ENCODE measurements at places on chromosomes 2 and 18.

GRCh38 chr2:8488001-8488738 lies 193.7 kb upstream of the ID2 start:
- DNase-seq, result no peak

DNA sequence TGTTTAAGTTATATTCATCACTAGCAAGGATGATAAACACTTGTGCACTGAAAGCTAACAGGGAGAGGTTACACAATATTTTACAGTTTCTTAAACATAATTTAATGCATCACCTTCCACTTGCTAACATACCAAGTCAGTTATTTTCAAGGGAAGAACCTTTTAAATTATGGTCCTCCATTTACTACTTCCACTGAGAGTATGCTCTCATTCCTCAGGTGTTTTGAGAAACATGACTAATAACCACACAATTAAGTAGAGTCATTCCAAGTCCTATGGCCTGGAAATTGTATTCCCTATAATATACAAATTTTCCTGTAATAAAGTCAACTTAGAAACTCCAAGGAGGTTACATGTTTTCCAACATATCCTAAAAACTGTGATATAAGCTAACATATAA lies 152.3 kb upstream of the STON1 start:
- DNase-seq, result no peak

DNA sequence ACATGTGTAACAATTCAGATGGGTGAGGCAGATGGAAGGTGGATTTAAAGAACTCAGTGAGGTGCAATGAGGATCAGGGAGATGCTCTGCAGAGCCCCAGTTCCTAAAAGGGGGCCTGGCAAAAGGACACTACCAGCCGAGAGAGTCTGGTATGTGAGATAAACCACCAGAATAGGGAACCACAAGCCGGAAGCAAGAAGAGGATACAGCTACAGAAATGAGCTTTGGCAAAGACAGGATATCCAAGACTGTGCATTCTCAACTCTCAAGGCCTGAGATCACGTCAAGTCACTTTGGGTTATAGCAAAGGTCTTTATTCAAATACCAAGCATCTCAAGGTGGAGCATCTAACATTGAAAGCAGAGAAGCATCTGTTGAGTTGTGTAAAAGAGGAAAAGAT lies 293.5 kb downstream of the ARHGAP15 start:
- DNase-seq, result no peak

DNA sequence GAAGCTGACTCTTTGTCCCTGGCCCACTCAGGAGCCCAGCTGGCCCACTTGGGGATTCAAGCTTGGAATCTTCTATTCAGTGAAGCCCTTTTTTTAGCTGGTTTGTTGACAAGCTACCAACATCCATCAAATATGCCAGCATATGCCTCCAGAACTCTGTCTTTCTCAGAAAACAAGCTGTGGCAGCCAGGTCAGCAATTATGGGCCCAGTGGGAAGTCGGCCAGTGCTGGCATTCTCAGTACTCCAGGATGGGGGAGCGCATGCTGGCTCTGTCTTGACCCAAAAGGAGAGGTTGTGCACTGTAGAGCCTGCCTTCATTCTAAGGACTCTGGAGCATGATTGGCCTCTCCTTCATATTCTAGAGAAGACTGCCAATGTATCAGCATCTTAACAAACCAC lies 401.5 kb downstream of the CNTNAP5 start:
- no peak for DNase-seq

GRCh38 chr18:73038336-73038735 lies 170.5 kb upstream of the NETO1 start:
- DNase-seq, result no peak

DNA sequence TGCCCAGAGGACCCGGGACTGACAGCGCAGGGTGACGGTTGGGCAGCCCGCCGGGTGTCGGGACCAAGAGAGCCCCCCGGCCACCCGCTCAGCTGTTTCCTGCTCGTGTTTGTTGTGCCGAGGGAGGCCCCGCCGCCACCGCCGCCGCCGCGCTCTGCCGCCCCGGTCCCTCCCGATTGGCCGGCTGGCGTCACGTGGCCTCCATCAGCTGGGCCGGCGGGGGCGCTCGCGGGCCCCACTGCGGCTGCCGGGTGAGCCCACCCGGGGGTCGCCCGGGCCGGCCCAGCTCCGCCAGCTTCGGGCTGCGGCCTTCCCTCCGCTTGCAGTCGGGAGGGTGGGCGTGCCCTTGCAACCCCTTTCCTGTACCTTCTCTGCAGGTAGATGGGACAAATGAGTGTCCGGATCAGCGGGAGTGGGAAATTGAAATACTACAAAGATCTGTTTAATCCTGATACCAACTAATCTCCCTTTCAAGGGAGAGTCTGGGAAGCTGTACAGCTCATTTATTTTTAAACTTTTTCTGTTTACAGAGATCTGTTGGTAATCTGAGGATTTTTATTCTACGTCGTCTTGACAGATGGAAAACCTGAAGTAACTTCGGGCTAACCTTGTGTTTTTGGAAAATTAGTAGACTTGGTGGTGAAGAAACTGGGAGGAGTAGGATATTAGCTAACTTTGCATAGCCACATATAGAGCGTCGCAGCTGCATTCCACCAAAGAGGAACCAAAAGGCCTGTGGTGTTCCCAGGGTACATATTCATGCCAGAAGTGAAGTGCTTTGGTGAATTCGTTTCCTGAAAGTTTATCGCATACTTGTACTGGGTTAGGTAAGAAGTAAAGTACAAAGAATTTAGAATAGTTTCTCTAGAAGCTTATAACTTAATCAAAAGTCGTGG lies 1.2 kb downstream of the YPEL5 start:
- peak; percentile 52 for DNase-seq

GRCh38 chr2:98296440-98296839 lies 49.8 kb upstream of the CNGA3 start:
- no peak for DNase-seq

DNA sequence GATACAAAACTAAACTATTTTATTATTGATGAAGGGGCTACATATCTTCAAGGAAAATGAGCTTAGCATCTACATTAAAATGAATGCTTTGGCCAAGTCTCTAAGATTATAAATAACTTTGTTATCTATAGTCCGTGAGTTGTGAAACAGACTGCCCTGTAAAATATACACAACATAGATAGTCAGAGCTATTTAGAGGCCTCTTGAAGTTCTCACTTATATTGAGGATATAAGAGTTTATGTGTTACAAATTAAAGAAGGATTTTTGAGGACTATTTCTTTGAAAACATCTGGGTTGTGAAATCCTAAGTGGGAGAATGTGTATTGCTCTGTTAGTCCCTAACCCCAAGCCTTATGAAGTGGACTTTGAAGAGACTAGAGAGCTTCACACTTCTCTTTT lies 292.0 kb upstream of the CDH2 start:
- DNase-seq, result no peak

GRCh38 chr2:149258531-149258930 lies 71.9 kb upstream of the LYPD6 start:
- DNase-seq, result no peak

DNA sequence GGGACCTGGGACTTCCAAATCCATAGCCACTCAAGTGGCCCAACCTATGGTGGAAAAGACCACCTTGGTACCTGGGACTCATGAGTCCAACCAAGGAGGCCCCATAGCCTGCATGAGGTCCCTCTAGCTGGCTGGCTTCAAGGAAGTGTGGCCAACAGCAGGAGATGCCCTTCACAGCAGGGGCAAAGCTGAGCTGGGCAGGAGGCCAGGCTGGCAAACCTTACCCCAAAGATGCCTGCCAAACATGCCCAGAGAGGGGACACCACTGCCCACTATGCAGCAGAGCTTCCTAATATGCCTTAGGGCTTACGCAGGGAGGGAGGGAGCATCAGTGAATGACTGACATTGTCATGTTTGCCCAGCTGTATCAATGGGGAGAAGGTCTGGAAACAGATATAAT lies 188.0 kb upstream of the GLI2 start:
- no peak for DNase-seq

- no peak for DNase-seq
Observed at GRCh38 chr2:177074099-177074710, 138.4 kb upstream of the HNRNPA3 start.

- DNase-seq, result peak; percentile 16
Observed at GRCh38 chr2:220572385-220572784, 945.0 kb downstream of the SLC4A3 start.

- DNase-seq, result peak; percentile 77
Observed at GRCh38 chr18:10015941-10016819, 102.4 kb downstream of the VAPA start.

- no peak for DNase-seq
Observed at GRCh38 chr18:8496186-8496585, 113.1 kb upstream of the RAB12 start.

- no peak for DNase-seq
Observed at GRCh38 chr2:106866641-106867040, 19.3 kb downstream of the ST6GAL2 start.

- no peak for DNase-seq
Observed at GRCh38 chr2:10920764-10921388, 9.1 kb downstream of the KCNF1 start.

- DNase-seq, result no peak
Observed at GRCh38 chr2:19649142-19649541, 252.6 kb downstream of the TTC32 start.

DNA sequence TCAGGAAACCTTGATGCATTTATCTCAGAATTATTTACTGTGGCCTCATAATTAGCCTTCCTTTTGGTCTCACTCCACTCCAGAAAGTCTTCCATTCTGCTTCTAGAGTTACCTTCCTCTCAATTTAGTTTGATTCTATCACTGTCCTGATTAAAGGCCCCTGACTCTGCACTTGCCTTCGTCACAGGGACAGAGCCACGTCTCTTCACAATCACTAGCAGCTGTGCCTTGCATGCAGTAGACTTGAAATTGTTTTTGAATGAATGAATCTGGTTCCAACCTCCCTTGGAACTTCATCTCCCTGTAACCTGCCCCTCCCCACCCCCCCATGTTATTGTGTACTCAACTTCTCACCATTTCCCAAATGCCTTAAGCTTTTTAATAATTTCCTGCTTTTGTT lies 52.4 kb downstream of the OSBPL6 start:
- DNase-seq, result no peak

- peak; percentile 61 for DNase-seq
Observed at GRCh38 chr2:97751752-97752151, 38.4 kb downstream of the ZAP70 start.

- DNase-seq, result no peak
Observed at GRCh38 chr2:46311651-46312223, 14.5 kb downstream of the EPAS1 start.

DNA sequence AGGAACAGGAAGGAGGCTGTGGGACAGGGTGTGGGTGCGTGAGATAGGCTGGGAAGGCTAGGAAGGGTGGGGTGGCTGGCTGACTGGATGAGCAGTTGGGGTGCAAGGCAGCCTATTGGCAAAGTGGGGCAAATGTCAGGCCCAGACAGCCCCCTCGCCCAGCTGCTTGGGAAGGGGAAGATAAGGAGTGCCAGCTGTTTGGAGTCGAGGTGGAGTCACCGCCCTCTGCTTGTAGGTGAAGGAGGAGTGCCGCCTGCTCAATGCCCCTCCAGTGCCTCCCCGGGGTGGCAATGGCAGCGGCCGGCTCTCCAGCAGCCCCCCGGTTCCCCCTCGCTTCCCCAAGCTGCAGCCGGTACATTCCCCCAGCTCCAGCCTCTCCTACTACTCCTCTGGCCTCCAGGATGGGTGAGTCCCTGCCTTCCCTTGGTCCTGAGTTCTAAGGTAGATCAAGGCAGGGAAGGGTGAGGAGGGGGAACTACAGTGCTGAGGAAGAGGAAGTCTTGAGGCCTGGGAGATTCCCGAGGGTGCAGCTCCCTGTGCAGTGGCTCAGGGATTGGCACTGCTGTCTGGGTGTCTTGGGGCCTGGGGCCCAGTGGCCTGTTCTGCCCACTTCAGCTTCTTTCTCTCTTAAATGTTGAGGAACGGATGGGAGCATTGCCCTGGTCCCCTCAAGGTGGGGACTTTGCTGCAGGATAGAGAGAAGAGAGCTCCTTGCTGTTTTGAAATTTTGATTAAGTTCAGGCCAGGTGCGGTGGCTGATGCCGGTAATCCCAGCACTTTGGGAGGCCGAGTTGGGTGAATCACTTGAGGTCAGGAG lies 13.3 kb downstream of the GAREM2 start:
- no peak for DNase-seq

- DNase-seq, result peak; percentile 83
Observed at GRCh38 chr18:23311351-23312121, 141.6 kb upstream of the RIOK3 start.

DNA sequence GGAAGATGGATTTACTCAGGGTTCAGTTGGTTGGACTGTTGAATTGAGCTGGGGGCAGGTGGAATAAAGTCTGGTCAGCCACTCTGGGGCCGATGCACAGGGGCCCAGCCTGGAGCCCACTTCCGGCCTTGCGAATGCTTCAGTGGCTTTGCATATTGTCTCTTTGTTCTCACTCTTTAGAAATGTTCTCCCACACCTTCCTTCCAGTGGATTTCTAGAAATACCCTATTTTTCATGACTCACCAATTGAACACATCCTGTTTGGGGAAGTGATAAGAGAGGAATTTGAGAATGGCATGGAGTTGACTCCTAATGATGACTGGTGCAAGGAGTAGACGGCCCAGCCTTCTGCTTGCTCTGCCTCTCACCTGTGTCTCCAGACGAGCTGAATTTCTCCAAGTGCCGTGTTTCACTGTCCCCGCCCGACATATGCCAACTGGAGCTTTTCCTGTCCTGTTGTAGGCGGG lies 28.1 kb downstream of the ASAP2 start:
- DNase-seq, result peak; percentile 100

GRCh38 chr18:25826823-25827222 lies 263.6 kb downstream of the SS18 start:
- DNase-seq, result no peak

DNA sequence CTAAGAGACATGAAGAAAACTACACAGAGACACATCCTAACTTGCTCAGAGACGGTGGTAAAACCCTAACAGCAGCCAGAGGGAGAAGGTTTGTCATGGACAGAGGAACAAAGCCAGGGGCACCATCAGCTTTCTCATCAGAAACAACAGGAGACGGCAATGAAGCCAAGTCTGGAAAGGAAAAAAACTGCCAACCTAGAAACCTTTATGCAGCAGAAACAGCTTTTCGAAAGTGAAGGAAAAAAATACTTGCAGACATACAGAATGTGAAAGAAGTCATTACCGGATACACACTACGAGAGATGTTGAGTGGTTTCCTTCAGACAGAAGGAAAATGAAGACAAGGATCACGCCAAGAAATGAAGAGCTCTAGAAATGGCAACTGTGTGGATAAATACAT lies 55.9 kb downstream of the ANO7 start:
- DNase-seq, result no peak

DNA sequence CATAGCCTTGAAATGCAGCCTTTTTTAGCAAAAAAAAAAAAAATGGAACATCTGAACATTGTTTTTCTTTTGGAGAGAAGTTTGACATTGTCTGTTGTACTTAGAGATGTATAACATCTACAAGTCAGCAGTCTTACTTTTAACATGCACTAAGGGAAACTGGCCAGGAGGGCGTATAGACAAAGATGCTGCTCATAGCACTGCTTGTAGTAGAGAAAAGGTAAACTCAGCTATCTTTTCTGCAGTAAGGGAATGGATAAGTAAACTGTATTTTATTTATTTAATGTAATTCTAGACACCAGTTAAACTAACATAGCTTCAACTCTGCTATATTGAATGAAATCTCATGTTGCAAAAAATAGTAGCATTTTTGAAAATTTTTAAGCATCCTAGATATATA lies 489.6 kb downstream of the PTPRM start:
- no peak for DNase-seq

GRCh38 chr2:162107361-162107901 lies 33.4 kb upstream of the DPP4 start:
- DNase-seq, result no peak

Data from HT1080 (cell line).